Heart left ventricle (tissue), 16 donors: ENCODE measurements at places on chromosomes 7 and 10. TPM values are rescaled to one million over a fixed set of nuclear protein-coding genes. Genes with fewer than 3 reads are reported as not detected.

SPDYE16 gene
- not detected for total RNA-seq

DNA sequence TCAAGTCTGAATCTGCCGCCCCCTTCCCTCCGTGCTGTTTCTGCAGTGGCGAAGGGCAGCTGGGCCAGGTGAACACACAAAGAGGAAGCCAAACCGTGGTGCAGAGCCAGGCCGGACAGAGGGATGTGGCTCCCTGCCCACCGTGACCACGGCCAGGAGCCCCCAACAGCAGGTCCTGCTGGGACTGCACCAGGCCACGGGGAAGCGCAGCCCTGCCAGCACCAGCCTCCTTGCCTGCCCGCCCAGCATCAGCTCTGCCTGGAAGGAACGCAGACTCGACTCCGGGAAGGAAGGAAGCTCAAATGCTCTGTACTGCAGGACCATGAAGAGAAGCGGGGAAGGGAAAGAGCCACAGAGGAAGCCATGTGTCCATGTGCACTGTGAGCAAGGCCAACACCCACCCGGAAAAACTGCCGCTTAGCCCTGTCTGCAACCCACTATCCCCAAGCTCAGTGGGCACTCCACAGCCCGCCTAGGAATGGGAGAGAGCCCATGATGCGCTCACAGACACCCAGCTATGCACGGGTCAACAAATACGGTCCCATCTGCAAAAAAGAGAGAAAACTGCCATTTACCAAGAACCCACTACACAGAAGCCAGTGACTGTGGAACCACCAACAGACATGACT lies 19.0 kb downstream of the GPER1 start:
- H3K36me3 ChIP-seq, result no peaks in the 10 kb centered on the region
- no peaks in the 10 kb centered on the region for H3K4me1 ChIP-seq
- no peaks in the 10 kb centered on the region for H3K27me3 ChIP-seq

DNA sequence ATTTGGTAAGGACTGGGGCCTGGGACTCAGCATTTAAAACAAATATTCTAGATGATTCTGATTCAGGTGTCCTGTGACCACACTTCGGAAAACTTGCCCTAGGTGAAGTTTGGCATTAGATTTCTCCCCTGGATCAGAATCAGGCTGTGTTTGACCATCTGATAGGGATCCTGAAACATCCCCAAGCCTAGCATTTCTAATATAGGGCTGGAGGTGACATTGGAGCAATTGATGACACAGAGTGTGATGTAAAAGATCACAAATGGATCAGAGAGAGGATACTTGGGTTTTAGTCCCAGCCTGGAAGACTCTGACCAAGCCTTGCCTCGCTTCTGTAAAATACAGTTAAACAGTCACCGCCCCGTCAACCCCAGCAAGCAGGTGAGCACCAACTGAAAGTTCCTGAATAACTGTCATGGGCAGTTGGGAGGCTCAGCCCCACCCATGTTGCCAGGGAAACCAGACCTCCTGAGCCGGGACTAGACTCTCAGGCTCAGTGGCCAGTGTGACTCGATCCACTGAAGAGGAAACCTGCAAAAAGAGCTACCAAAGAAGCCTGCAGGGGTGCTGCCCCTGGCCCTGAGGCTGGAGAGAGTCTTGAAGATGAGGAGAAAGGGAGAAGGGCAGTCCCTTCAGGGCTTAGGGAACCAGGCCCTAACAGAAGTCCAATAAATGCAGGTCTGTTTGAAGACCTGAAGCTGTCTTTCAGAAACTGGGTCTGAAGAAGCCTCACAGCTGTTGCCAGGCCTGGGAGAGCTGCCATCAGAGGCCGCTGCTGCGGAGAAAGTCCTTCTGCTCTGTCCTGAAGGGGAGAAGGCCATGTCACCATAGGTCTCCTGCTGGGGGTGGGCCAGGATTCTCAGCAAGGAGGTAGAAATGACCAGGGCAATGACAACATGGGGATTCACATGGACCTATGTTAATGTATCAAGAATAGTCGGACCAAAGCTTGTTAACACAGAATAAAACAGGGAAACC lies 126.1 kb upstream of the KCNMA1 start:
- no peaks in the 10 kb centered on the region for H3K36me3 ChIP-seq
- no peaks in the 10 kb centered on the region for H3K27me3 ChIP-seq
- H3K4me1 ChIP-seq, result no peaks in the 10 kb centered on the region
- no peak overlapping the region for H3K4me3 ChIP-seq
- H3K27ac ChIP-seq, result no peak overlapping the region
- no peak for DNase-seq

GRCh38 chr7:78673272-78673671 lies 780.2 kb downstream of the MAGI2 start:
- no peaks in the 10 kb centered on the region for H3K4me1 ChIP-seq
- H3K36me3 ChIP-seq, result no peaks in the 10 kb centered on the region
- DNase-seq, result no peak
- no peak overlapping the region for H3K4me3 ChIP-seq
- no peaks in the 10 kb centered on the region for H3K27me3 ChIP-seq
- no peak overlapping the region for H3K27ac ChIP-seq

DNA sequence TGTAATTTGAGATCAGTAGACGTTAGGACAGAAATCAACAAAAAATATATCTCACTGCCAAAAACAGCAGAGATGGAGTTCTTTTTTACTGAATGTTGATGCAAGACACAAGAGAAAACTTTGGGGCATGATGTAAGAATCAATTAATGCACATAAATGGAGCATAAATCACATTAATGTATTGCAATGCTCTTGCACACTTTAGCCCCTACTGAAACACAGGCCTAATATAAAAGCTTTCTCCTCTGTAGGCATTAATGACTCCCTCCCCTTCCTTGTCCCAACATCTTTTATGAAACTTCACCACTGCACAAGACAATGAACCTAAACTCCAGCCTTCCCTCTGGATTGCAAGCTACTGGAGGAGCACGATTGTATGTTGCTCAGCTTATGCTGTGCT lies 58.8 kb downstream of the CACNA2D1 start:
- no peaks in the 10 kb centered on the region for H3K36me3 ChIP-seq
- no peak for DNase-seq
- H3K27ac ChIP-seq, result no peak overlapping the region
- H3K4me3 ChIP-seq, result no peak overlapping the region
